ENCODE measurements at places on chromosomes 6 and 20.

DNA sequence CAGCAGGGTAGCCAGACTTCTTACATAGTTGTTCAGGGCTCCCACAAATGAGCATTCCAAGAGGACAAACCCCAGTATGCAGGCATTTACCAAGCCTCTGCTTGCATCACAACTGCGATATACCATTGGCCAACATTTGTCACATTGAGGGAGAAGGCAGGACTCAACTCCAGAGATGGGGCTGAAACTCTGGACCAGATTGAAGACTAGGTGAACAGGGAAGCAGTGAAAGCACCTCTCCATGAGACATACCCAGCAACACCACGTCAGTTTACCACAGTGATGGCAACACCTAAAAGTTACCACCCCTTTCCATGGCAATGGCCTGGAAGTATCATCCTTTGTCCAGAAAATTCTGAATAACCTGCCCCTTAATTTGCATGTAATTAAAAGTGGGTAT is 7.9 kb upstream of the RALY start:
- no peak for DNase-seq

- no peak for DNase-seq
Measured at GRCh38 chr6:43378631-43379030, 9.2 kb upstream of the ZNF318 start.

DNA sequence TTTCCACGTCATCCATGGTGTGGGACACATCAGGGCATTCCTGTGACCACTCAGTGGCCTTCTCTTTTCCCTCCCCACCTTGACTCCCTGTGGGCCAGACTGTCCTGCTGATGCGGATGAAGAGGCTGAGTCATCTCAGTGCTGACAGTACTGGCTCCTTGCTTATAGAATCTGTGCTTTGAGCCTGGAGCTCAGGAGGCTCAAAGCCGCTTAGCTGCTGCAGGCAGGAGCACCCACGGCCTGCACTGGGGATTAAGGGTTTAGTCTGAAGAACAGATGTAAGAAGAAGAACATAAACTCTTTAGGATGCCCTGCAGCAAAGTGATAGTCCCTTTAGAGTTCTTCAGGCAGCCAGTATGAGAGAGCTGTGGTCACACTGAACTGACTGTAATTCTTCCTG is 642.0 kb upstream of the CHD6 start:
- DNase-seq, result no peak

DNA sequence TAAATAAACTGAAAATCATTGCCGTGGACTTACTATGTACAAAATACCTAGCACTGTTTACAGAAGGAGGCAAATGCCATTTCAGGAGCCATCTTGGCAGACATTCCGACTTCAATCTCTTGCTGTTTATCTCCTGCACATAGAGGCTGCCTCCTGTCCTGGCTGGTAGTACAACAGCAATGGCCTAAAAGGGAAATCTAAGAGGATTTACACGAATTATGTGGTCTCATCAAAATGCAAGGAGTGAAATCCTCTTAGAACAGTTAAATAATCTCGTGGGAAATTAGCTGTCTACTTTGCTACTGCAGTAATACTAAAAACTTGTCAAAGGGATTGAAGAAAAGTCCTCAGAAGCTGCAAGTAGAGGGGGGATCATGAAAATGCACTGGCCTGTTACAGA is 82.2 kb upstream of the SLC2A12 start:
- DNase-seq, result no peak

GRCh38 chr6:125257351-125257750 is 44.4 kb downstream of the HDDC2 start:
- no peak for DNase-seq

- no peak for DNase-seq
Measured at GRCh38 chr6:105786890-105787655, 299.1 kb upstream of the PRDM1 start.

GRCh38 chr6:37137201-37138090 is 32.5 kb upstream of the PIM1 start:
- DNase-seq, result peak; percentile 100

DNA sequence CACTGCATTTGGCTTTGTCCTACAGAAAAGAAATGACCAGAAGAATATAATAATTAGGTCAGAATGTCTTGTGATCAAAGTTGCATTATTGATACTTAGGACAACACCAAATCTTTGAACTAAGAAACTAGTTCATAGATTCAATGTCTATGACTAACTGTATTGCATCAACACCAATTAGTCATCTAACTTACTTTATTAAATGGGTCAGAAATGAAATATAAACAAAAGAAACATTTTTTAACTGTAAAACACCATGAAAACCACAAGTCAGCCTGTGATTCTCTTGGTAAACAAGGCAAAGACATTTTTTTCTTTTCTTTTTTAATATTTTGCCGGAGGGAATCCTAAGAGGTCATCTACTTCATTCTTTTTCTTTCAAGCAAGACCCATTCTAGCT is 114.1 kb upstream of the HDDC2 start:
- DNase-seq, result no peak

GRCh38 chr6:104750449-104750848 is 109.3 kb downstream of the HACE1 start:
- no peak for DNase-seq

DNA sequence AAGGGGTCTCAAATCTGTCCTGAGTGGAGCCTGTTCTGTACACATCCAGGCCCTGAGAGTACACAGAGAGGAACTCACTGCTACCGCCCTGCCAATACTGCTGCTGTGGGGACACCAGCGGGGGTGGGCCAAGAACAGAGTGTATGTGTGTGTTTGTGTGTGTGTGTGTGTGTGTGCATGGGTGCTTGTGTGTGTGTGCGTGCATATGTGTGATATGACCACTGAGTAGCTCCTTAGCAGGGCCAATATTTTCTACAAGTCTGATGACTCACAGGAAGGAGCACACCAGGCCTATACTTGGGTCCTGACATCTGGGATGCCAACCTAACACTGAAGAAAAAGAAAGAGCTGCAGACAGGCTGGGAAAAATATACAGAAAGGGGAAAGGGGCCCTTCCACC is 1.4 kb downstream of the RAET1E start:
- peak; percentile 64 for DNase-seq

DNA sequence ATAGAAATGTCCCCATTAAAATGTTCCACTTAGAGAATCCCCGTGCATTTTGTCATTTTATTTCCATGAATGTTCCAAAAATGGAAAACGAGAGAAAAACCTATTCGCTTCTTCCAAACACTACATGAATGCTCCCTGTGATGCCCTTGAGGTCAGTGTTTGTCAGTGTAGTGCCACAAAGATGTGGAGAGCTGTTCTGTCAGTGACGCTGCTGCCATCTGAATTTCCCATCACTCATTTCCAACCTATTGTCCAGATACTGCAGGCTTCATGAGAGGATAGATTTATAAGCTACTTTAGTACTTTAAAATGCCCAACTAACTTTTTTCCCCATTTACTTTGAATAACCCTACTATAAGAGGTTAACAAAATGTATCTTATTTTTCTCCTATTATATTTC is 335.8 kb downstream of the CDKAL1 start:
- DNase-seq, result no peak

- DNase-seq, result peak; percentile 32
Measured at GRCh38 chr20:37296371-37296770, 6.9 kb downstream of the MANBAL start.

- DNase-seq, result no peak
Measured at GRCh38 chr6:160735523-160735922, 33.5 kb downstream of the PLG start.

DNA sequence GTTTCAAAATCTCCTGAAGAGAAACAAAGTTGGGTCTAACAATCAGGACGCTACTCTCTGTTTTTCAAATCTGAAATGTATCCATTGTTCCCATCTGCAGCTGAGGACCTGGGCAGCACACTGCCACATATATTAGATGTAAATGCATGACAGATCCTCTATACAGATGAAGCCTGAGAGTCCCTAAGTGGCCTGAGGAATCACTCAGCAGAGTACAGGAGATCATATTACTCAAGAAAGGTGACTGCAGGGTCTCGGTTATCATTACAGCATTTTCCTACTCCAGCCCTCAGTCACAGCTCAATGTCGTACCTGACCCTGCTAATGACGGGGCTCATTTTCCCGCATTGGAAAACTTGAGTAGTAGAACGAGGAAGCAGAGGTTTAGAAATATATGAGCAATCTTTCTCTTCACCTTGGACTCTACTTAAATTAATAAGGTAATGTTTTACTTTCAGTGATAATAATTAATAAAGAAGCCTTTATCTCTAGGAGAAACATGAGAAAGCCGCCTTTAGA is 256.2 kb upstream of the IRAK1BP1 start:
- no peak for DNase-seq

DNA sequence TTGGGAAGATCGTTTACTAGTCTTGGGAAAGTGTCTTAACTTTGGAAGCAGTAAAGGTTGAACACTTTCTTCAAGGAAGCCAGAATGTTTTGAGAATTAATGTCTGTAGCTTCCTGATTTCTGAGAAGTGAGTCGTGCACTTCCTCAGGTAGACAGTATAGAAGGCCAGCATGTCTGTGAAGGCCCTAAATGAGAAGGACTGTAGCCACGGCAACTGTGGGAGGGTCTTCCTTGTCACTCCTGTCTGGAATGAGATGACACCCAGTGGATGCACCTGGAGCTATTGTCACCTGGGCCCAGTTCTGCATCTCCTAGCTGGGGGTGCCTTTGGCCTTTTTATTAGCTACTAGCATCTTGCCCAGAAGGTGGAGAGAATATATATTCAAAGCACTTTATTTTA is 8.8 kb downstream of the STX16 start:
- no peak for DNase-seq

DNA sequence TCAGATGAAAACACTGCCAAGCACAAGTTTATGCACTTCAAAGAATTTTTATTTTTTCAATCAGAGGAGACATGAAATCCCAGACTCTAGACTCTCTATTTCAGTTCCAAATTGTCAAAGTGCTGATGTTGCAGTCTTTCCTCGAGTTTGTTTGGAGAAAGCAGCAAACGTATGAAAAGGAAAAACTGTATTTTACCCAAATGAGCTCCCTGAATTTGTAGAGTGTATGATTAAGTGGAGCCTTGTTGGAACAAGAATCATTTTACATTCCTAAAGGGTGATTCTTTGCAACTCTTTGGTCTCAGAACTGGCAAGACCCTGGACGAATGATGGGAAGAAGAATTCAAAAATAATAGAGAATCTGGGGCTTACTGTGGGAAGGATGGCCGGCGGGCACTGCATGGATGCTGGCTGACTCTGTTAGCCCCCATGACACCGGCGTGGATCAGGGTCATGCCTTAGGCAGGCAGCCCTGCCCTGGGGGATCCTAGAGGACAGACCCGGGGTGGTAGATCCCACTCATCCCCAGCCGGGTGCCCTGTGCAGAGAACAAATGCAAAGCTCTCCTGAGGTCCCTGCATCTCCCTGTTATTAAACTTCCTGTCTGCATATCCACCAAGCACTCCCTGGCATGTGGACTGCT is 207.4 kb downstream of the FNDC1 start:
- no peak for DNase-seq

DNA sequence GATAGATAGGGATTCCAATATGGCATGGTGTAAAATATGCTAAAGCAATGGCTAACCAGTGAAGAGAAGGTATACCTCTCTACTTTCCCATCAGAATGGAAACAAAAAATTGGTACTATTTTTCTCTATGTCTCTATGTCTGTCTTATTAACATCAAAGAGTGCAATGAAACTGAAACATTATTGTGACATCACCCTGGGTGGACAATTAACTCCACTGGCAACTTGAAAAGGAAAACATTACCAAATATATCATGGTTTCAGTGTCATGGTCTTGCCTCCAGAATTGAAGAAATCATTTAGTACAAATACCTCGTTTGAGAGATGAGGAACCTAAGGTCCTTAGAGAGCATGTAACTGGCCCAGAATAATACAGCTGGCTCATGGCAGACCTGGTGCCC is 1132.5 kb upstream of the MAP3K7 start:
- no peak for DNase-seq

- DNase-seq, result peak; percentile 67
Measured at GRCh38 chr6:24719125-24719971, at the start of gene C6orf62. Gene C6orf62, minus strand, starts transcription at chr6:24719154. Its CDS starts 486 bp downstream, at chr6:24718668.

DNA sequence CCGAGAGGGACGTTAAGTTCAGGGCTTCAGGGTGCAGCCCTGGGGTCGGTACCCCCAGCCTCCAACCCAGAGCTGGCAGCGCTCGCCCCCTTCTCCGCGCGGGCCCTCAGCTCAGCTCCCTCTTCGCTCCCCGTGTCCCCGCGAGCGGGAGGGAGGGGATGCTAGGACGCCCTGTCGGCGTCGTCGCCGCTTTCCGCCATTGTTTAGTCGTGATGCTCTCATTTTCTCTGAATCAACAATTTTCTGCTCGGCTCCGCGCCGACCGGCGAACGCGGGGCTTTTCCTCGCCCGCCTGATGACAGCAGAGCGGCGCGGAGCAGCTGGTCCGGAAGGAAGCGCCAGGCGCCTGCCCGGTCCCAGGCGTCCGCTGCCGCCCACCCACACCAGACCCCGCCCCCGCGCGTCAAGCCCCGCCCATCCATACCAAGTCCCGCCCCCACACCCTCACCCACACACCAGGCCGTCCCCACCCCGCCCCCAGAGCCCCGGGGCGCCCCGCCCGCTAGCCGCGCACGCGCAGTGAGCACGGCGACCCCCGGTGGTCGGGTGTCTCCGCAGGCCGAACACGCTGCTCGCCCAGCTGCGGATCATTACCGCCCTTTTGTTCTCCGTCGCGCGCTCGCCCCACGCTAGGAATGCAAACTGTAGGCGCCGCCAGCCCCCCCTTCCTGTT is 50.1 kb upstream of the SLC32A1 start:
- peak; percentile 56 for DNase-seq

DNA sequence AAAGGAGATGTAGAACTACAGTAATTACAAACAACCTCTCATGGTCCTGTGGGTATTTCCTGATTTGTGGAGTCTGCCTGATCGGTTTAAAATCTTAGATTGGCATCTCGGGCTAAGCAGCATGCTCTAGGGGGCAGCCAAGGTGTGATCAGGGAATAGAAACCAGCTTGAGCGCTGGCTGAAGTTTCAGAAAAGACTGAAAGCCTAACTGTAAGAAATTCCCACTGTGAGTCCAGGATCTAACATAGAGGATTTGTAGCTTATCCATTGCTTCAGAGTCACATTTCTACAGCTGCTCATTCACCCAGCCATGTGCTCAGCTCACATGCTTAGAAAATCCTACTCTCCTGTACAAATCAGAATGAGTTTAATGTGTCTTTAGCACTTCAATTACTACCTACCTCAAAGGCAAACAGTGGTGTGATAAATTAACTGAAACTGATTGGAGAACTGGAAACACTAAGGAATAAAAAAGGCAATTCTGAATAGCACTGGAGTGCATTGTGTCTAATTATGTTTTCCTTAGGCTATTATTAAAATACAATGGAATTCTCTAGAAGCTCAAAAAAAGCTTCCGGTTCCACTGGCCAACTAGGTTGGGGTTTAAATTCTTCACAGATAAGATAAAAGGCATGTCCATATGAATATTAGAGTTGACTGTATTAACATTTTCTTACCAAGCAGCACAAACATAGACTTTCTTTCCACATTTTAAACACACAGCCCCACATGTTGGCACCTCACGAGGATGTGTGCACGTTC is 73.8 kb upstream of the MPC1 start:
- DNase-seq, result peak; percentile 31

- DNase-seq, result no peak
Measured at GRCh38 chr6:38355519-38355918, 284.2 kb downstream of the BTBD9 start.

DNA sequence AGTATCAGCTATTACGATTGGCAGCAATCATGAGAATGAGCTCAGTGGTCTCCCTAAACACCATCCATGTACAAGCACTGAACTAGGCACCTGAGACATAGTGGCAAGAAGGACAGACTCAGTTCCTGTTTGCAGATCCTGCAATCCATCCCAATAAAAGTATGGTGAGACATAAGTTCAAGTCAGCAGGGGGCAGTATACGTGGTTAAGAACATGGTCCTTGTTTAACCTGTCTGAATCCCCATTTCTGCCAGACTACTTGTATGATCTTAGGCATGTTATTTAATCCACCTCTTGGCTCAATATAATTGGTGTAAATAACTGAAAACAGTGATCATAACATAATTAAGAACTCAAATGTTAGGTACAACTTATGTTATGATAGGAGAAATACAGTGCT is 33.2 kb upstream of the PNISR start:
- DNase-seq, result peak; percentile 32
